ENCODE measurements at places on chromosomes 7 and 10.

DNA sequence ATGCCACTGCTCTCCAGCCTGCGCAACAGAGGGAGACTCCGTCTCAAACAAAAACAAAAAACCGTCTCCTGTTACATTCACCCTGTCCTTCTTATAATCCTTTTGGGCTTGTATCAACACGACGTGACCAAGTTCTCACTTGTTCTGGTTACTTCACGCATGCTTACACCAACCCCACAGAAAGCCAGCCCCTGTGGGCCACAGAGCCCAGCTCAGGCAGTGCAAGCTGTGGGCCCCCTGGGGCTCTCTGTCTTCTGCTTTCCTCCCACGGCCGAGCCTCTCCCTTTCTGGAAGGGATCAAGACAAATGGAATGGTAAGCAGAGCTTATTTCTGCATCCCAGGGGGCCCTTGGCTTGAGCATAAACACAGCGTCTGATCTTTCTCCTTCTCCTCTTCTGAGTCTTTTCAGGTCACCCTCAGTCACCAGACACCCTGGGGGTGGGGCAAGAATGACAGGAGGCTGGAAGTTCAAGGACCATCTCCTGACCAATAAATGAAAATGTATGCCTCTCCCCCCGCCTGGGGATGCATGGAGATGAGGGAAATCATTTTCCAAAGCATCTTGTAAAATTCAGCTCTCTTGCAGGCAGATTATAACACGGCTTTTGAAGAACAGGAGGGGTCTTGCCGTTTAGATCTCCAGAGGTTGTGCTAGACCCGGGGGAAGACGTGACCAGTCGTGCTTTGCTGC is 19.0 kb upstream of the TRIM56 start:
- peak; percentile 10 for DNase-seq

DNA sequence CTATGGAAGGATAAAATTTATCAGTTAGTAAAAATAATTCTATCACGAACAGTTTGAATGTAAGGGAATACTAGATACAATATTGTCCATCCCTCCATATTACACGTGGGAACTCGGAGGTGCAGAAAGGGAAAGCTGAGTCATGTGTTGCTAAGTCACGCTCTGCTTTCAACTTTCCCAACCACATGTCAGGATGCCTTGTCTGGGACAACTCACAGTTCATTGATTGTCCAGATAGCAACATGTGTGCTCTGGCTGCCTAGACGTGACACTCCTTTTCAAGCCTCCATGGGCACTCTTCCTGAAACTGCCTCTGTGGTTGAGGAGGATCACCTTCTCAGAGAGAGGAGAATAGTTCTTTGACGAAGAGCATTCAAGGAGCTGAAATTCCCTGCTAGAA is 808.1 kb downstream of the GRID1 start:
- DNase-seq = no peak

GRCh38 chr10:91389636-91390512 is 20.3 kb upstream of the HECTD2 start:
- no peak for DNase-seq

DNA sequence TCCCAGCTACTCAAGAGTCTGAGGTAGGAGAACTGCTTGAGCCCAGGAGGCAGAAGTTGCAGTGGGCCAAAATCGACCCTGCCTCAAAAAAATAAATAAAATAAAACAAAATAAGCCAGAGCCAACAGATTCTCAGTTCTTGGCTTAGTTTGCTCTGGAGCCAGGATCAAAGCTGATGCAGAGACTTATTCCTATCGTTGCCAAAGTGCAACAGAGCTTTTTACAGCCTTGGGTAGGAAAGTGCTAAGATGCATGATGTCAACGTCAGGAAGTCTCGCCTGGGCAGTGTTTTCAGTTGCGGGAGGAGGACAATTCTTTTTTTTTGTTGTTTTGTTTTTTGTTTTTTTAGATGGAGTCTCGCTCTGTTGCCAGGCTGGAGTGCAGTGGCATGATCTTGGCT is 43.8 kb upstream of the CYTH3 start:
- no peak for DNase-seq

- no peak for DNase-seq
These were observed 36.4 kb upstream of the ASL start for GRCh38 chr7:66039094-66039670.

- DNase-seq = no peak
These were observed 48.0 kb downstream of the MALRD1 start for GRCh38 chr10:19096501-19097073.

- DNase-seq = no peak
These were observed 33.1 kb upstream of the TBX20 start for GRCh38 chr7:35286986-35287385.

DNA sequence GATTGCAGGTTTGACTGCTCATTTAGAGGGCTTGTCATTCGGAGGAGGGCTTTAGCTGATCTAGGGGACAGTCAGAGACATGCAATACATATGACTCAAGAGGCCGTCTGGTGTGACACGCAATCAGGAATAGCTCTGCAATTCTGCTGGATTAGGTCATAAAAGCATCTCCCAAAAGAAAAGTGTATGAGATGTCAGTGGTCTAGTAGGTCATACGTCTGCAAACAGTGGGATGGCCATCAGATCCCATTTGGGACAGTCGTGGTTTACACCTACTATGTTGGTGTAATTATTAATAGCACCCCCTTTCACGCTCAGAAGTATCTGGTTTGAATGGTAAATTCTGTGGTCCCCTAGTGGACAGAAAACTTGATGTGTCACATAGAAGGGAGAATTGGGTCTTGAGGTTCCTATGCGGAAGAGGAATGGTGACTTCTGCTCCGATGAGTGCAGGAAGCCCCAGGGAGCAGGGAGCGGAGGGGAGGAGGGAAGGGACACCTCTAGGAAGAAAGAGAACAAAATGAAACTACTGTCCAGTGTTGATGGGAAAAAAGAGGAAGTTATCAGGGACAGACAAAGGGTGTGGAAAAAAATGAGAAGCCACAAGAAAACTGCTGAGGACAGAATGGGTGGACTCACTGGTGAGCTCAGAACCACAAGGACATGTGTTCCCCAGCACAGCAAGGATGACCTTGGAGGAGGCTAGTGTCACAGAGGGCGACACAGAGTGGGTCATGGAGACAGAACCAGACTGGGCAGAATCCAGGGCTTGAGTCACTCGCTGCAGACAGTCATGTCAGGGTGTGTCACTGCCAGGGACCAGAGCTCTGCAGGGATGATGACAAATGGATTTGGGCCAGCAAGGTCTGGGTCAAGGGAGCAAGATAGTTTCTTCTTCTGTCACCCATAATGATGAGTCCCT is 59.9 kb downstream of the MAP3K8 start:
- DNase-seq = peak; percentile 43

DNA sequence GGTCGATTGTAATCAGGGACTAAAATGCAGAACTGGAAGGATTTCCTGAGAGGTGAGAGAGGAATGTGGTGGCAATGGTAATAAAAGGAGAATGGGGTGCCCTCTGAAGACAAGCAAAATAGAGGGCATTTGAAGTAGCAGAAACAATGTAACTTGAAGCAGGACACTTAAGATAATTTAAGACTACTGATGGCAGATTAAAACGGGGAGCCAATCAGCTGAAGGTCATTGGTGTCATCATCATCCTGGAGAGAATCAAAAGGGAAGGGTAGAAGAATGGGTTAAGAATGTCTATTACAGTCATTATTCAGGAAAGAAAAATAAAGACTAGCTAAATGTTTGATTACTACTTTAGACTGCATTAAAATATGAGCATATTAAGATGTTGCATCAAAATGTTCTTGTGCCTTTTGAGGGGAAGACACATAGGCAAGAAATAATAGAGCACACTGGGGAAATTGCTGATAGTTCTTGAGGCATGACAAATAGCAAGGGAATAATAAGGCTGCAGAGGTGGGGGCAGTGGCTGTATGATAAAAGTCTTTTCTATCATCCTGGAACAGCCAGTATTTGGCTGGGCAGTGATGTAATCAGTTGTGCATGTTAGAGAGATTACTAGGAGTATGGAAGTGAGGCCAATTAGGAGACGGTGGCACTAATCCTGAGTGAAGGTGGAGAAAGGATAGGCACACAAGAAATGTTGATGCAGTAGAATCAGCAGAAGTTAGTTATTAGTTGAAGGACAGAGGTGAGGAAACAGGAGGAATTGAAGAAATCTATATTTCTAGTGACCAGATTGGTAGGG is 60.2 kb downstream of the CCDC71L start:
- DNase-seq = no peak

- no peak for DNase-seq
These were observed 609.6 kb downstream of the PARD3 start for GRCh38 chr10:34205452-34205851.

- DNase-seq = peak; percentile 79
These were observed 26.9 kb downstream of the MYPN start for GRCh38 chr10:68135922-68136792.

- no peak for DNase-seq
These were observed 31.8 kb upstream of the AKR1B10 start for GRCh38 chr7:134495546-134495945.

All from stromal cell of bone marrow (primary cell).